ENCODE measurements at places on chromosomes 5 and 9.
A peak's percentile ranks its signal among the peaks of the same experiment; 100 is the strongest.

- DNase-seq, result no peak
Observed at GRCh38 chr5:159198063-159199036, 11.0 kb downstream of the RNF145 start.

DNA sequence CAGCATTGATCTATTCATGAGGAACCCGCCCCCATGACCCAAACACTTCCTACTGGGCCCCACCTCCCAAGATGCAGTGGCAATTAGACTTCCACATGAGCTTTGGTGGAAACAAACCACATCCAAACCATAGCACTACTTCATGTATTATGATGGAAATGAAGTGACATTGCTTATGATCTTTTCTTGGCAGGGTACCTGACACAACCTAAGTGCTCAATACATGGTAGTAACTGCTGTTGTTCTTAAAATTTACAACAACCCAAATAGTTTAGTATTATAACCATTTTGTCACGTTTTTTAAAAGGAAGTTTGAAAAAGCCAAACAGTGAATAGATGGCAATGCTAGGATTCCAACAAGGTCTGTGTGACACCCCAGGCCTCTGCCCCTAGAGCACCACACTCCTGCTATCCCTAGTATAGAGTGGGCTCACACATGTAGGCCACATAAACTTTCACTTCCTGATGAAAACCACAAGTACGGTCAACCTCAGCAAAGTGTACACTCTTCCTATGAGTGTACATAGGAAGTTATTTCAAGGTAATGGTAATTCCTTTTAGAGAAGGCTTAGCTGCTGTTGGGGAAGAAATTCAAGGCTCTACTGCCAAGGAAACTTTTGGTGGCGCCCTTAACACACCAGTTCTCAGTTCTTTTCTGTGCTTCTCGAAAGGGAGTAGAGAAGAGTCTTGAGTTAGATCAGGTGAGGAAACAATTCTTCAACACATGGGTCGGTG, 97.6 kb downstream of the ARSB start:
- DNase-seq, result no peak

DNA sequence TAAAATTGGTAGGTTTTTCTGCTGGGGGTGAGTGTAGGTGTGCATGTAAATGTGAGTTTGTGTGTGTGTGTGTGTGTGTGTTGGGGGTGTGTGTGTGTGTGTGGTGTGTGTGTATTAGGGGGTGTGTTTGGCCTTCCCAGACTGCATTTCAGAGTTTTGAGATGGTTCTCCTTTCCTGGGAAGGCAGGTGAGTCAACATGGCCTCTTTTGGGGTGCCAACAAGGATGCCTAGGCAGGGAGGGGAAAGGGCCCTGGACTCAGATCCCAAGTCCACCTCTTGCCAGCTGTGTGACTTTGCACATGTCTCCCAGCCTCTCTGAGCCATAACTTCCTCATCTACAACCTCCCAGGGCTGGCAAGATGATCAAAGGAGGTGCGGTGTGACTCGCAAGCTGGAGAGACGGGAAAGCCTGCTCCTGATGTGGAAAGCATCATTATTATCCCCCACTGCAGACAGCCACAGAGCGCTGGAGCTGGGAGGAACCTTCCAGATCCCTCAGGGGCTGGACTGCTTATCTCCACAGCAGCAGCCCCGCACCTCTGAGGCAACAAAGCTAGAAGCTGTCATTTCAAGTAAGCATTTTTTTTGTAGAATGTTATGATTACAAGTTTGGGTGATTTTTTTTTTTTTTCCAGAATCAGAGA, 63.5 kb upstream of the TBC1D2 start:
- no peak for DNase-seq

DNA sequence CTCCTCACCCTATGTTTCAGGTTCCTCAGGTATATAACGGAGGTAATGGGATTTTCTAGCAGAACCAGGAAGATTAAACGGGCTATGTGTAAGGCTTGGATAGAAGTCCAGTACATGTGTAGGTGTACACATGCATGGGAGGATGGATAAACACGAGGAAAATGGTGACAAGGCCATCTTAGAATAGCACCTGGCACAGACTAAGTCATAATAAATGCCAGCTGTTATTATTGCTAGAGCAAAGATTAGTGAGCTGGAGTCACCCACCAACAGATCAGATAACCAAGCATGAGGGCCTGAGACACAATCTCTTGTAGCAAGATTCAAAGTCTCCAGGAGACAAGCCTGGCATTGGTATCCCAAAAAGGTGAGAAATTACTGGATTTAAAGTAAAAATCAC, 21.1 kb downstream of the SPOCK1 start:
- no peak for DNase-seq

DNA sequence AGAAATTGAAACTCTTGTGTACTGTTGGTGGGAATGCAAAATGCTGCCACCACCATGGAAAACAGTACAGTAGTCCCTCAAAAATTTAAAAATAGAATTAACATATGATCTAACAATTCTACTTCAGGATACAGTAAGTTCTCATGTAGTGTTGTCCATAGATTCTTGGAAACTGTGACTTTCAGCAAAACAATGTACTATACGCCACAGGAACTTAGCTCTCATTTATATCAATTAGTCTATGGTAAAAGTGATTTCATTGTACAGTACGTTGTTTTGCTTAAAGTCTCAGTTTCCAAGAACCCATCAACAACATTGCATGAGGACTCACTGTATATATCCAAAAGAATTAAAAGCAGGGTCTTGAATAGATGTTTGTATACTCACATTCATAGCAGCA, 233.5 kb upstream of the GAS1 start:
- DNase-seq, result peak; percentile 67

DNA sequence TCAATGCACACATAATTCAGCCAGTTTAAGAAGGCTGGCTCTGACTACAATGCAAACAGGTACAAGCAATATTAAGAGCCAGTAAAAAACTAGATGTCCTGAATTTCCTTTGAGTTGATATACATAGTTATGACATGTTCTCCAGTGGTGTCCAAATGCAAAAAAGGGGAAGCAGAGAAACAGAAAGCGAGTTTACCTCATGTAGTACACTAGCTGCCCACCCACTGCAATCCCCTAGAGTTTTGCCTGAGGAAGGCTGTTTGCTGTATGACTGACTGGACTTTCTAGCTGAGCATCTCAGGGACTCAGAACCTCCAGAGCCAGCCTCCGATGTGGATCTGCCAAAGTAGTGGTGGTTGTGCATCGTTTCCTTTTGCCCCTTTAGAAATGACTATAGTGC, 44.8 kb upstream of the SLC1A3 start:
- DNase-seq, result no peak

- DNase-seq, result no peak
Observed at GRCh38 chr5:2519153-2519552, 232.3 kb downstream of the IRX2 start.

- no peak for DNase-seq
Observed at GRCh38 chr5:14545862-14546261, 35.7 kb upstream of the OTULINL start.

DNA sequence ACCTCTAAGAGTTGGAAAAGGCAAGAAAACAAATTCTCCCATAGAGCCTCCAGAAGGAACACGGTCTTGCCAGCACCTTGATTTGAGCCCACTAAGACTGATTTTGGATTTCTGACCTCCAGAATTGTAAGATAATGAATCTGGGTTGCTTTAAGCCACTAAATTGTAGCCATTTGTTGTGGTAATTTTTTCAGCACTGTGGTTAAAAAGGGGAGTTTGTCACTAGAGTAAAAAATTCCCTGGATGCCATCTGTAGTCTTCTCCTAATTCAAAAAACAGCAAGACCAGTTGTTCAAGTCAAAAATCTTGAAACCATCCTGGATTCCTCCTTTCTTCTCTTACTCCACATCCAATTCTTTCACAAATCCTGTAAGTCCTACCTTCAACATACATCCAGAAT, 39.6 kb downstream of the NRG2 start:
- no peak for DNase-seq

DNA sequence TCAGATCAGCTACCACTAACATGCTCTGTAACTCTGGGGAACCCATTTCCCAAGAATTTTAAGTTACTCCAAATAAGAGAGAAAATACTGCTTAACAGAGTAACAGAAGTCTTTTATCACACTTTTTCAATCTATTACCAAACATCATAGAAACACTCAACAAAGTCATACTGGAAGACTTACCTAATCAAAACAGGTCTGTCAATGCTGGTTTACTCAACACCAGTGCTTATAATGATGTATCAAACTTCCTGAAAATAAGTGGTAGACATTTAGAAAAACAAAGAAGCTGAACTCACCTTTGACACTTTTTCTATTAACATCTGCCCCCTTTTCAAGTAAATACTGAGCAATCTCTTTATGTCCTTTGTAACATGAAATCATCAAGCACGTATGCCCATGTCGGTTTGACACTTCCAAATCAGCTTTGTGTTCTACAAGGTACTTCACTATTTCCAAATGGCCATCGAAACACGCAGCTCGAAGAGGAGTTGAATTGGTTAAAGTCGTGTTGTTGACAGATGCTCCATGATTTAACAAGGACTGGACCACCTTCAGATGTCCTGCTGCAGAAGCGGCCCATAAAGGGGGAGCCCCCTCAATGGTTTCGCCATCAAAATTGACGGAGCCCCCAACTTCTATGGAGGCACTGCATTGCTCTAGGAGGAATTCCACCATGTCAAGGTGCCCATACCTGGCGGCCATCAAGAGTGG, 1.8 kb downstream of the FEM1C start:
- no peak for DNase-seq

DNA sequence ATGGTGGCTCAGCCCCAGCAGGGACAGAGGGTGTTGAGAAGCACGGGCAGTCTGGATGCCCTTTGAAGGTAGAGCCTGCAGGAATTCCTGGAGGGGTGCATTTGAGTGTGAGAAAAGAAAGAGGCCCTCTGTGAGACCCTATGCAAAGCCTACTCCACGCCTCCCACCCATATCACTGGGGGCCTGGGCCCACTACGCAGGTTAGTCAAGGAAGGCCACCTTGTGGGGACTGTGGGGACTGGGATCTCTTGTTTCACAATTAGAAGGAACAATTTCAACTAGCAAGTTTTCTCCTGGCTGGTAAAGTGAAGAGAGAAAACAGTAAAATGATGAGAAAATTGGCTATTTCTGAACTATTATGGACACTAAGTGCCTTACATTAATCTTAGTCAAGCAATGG, 486.2 kb upstream of the DAP start:
- no peak for DNase-seq

- no peak for DNase-seq
Observed at GRCh38 chr9:134287591-134288491, 38.4 kb upstream of the RXRA start.
